Fibroblast of upper back skin (primary cell): ENCODE measurements at places on chromosomes 16 and 17.

DNA sequence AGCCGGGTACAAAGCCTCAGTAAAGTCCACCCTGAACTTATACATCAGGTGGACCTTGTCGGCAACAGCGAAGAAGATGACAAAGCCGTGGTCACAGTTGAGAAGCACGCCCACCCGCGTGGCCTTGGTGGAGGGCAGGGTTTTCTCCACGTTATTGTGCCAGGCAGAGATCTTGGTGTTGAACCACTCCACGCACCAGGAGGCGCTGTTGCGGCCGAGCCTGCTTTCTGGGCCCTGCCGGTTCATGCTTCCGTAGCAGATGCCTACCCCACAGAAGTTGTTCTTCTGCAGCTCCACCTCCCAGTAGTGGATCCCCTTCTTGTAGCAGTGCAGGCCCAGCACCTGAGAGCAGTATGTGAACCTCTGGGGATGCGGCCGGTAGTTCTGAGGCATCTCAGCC lies 22.1 kb downstream of the TRIM25 start:
- DNase-seq: no peak

- DNase-seq: no peak
These were observed 13.2 kb downstream of the TOM1L2 start for GRCh38 chr17:17958982-17959381.

DNA sequence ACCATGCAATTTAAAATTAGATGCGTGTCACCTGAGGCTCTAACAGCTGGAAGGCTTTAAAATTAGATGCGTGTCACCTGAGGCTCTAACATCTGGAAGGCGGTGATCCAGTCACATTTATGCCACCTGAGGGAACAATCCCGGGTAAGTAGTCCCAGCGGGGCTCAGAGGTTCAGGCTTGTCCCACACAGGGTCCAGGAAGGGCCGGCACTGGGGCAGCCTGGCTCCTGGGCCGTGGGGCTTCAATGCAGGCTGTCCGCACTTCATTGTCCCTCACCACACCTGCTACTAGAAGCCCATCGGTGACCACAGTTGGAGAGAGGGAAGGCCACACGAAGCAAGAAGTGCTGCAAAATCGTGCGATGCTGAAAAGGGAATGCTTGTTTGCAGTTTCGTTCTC lies 15.4 kb upstream of the ADCY9 start:
- DNase-seq: no peak

GRCh38 chr17:41658846-41659245 lies 29.8 kb upstream of the EIF1 start:
- no peak for DNase-seq

DNA sequence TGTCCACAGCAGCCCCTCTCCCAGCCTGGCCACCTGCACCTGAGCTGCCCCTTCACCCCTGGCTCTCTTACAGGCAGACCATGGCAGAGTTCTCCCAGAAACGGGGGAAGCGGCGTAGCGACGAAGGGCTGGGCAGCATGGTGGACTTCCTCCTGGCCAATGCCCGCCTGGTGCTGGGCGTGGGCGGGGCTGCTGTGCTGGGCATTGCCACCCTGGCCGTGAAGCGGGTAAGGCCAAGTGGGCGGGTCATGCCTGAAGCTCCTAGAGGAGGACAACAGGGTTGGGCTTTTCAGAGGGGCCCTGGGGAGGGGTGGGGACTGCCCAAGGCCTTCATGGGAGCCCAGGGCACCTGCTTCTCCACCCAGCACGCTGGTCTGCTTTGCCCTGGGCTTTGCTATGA lies 2.2 kb downstream of the MIEF2 start:
- DNase-seq: no peak

DNA sequence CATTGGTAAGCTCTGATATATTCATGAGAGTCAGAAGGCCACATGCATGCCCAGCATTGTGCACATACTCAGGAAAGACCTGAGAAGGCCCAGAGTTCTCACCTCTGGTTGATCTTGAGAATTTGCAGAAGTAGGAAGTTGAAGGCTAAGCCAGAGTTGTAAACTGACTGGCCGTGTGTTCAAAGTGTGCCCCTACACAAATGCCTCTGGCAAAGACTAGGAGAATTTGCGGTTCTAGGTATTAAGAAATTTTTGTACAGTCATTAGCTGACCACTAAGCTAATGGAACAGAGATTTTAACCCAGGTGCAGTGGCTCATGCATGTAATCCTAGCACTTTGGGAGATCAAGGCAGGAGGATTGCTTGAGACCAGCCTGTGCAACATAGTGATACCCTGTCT lies 25.0 kb downstream of the FBXL20 start:
- DNase-seq: no peak

GRCh38 chr17:8188263-8188839 lies 1.6 kb downstream of the BORCS6 start:
- DNase-seq: no peak

DNA sequence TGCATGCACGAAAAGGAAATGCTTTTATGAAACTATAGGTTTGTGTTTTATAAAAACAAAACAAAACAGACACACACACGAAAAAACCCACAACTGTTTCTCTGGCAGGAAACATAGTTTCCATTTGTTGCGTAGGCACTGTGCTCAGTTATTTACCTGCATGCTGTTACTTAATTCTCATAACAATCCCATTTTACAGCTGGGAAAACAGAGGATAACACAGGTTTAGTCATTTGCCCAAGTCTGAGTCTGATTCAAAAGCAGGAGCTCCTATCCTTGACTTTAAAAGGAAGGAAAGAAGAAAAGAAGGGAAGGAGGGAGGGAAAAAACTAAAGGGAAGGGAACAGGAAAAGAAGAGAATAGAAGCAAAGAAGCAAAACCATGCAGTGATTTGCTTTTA lies 117.4 kb downstream of the DNAH3 start:
- DNase-seq: no peak

DNA sequence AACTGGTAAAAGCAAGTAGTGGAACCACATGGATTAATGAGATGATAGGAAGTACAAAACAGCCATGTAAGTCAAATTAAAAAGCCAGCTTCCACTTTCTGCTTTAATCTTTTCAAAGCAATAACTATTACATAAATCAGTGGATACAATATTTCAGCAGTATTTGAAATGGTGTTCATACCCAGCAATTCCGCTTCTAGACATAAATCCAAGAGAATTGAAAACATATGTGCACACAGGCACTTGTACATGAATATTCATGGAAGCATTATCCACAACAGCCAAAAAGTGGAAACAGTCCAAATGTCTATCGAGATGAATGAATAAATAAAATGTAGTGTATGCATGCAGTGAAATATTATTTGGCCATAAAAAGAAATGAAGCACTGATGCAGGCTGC lies 27.4 kb downstream of the SLFN12L start:
- peak; percentile 14 for DNase-seq

DNA sequence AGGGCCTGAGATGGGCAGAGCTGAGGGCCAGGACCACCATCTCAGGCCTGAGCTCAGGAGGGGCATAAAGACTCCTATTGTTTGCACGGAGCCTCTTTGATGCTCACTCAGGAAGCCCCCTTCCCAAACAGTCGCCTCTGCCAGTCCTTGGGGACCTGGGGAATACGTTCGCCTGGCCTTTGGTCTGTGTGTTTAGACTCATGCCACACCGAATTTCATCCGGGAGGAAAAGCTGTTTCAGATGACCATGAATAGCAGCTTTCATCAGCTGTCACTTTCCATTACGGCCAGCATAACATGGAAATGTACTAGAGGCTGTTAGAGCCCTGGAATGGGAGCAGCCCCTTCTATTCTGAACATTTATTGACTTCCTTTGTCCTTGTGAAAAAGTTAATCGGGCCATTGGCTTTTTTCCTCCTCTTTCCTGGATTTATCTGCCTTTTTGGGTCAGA lies 139.0 kb downstream of the HS3ST3A1 start:
- no peak for DNase-seq

GRCh38 chr16:17938546-17938945 lies 398.0 kb downstream of the NPIPA8 start:
- DNase-seq: no peak

DNA sequence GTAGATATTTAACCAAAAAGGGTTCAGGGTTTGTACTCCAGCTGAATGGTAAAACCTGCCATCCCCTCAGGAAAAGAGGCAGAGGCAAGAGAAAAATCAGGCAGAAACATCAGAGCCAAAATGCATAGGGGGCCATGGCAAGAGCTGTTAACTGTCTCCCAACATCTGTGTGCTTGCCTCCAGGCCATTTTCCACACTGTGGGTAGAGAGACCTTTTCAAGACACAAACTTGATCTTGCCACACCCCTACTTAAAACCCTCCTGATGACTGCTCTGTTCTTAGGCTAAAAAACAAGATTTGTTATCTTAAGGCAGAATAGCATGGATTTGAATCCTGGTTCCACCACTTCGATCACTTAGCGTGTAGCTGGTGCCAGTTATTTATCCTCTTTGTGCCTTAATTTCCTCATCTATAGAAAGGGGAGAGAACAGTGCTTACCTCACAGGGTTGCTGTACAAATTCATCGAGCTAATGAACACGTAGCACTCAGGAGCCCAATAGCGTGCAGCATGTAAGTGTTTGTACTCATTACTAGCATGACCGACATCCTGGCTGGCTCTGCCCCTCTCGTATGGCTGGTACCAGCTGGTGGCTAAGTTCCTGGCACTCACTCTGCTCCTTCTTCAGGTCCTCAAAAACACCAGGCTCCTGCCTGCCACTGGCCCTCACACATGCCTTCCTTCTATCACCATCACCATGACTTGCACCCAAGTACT lies 25.8 kb downstream of the STAT3 start:
- no peak for DNase-seq
